ENCODE measurements at places on chromosomes 2 and 18.

DNA sequence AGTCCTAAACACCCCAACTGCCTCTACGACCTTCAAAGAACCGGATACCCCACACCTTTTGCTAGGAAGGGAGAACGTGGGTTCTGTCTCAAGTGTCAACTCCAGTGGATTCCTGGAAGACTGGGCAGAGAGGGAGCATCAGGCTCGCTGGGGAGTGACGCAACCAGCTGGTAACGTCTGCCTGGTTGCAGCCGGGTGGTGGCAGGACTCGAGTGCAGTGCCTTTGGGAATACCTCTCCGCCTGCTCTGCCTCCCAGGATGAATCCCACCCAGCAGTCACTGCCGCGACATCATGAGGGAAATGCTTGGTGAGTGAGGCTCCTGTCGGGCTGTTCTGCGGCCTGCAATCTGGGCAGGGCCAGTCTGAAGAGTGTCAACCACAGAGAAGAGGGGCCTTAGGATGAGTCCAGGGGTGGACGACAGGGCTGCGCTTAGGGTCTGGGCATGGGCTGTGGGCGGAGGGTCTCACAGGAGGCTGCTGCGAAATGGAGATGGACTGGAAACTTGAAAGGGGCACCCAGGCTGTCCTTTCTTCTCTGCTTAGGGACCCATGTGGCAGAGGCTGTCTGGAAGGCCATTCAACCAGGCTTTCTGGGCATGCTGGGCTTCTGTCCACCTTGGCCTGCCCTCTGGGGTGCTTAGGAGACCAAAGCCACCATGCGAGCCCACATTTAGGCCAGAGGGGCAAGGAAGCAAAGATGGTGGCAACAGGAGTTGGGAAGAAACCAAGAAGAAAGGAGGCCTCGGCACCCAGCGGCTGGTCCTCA is 12.9 kb downstream of the GPR17 start:
- no peak for DNase-seq

- no peak for DNase-seq
Measured at GRCh38 chr2:33373986-33374385, 102.5 kb upstream of the RASGRP3 start.

- DNase-seq = no peak
Measured at GRCh38 chr2:190216829-190217228, 102.8 kb downstream of the HIBCH start.

- no peak for DNase-seq
Measured at GRCh38 chr2:238127165-238128060, 11.1 kb upstream of the KLHL30 start.

DNA sequence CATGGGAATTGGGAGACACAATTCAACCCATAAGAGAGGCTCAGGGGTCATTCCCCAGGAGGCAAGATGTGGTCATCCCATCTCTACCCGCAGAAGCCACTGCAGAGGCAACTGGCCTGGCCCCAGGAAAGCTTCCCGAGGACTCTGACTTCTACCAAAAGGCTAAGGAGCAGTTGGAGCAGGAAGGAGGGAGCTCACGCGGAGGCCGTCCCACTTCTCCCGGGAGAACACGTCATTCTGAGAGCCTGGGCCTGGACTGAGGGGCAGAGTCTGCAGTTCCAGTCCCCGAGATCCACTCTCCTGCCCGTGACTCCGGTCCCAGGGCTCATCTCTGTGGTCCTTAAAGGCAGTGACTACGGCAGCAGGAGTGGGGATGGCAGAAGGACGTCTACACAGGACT is 69.0 kb upstream of the TAF1B start:
- DNase-seq = no peak

- DNase-seq = no peak
Measured at GRCh38 chr2:63051042-63051794, 588 bp downstream of the OTX1 start.

DNA sequence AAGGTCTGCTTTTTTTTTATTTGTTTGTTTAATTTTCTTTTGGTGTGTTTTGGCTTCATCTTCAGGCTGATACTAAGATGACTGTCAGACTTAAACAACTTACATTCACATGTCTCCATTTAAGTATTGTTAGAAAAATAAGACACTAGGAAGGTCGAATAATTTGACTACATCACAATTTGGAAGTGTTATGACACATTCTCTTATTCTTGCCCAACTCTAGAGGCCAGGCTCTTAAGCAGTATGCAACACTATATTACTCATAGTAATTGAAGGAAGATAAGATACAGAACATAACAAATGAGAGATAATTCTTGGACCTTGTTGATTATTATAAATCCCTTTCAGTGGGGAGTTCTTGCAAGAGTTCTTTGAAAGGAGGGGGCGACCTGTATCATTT is 295.3 kb upstream of the COL3A1 start:
- DNase-seq = no peak

GRCh38 chr18:74229891-74230290 is 61.9 kb downstream of the CYB5A start:
- DNase-seq = no peak

GRCh38 chr18:11339188-11339775 is 189.9 kb upstream of the PIEZO2 start:
- no peak for DNase-seq

- no peak for DNase-seq
Measured at GRCh38 chr18:9287036-9287435, 47.5 kb upstream of the TWSG1 start.

GRCh38 chr18:61972389-61973264 is 79.8 kb upstream of the RNF152 start:
- no peak for DNase-seq

- DNase-seq = no peak
Measured at GRCh38 chr18:9803698-9804516, 81.9 kb upstream of the TXNDC2 start.

DNA sequence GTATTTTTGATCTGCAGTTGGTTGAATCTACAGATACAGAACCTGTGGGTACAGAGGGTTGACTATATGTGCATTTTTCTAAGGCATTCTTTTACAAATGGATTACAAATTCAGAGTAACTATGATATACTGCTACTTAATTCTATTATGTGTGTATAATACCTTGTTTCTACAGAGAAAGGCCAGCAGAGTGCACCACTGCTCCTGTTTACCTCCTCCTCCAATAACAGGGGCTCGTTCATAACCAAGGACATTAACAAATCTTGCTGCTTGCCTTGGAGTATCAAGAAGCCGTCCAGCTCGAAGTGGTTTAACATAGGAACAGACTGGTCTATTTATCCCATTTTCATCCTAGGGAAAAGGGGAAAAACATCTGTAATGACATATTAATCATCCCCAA is 16.4 kb downstream of the CEP76 start:
- DNase-seq = no peak

DNA sequence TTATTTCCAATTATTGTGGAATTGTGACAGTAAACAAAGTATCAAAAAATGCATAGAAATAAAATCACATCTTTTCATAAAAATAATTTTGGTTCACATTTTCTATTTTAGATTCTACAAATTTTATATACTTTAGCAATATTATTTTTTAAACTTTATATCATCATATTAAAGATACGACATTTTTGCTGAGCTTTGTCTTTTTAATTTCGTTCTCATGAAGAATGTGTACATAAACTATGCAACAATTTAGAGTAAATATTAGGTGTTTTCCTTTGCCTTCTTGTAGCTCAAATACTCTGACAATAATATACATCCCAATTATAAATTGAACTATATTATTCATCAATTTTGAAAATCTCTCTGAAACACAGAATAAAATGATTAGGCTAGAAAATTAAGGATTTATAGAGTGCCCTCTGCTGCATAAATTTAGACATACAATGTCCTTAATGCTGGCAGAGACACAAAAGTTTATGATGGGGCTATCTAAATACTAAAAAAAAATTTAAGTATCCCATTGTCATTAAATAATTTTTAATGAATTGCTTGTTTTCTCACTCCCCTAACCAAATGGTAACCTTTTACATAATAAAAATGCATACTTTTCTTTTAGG is 45.7 kb downstream of the CCDC102B start:
- no peak for DNase-seq

- no peak for DNase-seq
Measured at GRCh38 chr2:179556425-179556824, 291.8 kb upstream of the SESTD1 start.

- no peak for DNase-seq
Measured at GRCh38 chr2:152304836-152305235, 30.1 kb upstream of the FMNL2 start.

DNA sequence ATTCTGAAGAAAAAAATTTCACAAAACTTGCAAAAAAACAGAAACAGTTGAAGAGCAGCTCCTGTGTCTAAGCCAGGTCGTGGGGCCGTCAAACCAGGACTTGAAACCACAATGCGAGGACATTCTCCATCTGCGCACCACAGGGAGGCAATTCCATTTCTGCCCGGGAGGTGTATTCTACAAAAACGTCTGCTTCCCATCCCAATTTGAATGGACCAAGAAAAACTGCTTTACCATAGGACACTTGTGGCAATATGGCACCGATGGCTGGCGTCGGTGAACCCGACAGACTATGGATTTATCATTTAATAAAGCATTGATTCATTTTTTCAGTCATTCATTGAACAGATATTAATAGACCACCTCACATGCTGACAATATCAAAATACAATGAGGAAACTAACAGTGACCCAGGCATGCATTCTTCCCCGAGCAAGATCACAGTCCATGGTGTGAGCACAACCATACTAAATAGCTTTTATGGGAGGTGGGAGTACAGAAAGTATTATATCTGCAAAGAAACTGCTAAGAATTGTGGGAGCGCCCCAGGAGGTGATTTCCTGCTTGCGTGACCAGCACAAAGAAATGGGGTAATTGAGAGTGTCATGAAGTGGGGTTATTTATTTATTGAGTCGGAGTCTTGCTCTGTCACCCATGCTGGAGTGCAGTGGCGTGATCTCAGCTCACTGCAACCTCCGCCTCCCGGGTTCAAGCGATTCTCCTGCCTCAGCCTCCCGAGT is 10.5 kb upstream of the ZAP70 start:
- DNase-seq = no peak

GRCh38 chr2:45578056-45578843 is 32.8 kb downstream of the SRBD1 start:
- no peak for DNase-seq

DNA sequence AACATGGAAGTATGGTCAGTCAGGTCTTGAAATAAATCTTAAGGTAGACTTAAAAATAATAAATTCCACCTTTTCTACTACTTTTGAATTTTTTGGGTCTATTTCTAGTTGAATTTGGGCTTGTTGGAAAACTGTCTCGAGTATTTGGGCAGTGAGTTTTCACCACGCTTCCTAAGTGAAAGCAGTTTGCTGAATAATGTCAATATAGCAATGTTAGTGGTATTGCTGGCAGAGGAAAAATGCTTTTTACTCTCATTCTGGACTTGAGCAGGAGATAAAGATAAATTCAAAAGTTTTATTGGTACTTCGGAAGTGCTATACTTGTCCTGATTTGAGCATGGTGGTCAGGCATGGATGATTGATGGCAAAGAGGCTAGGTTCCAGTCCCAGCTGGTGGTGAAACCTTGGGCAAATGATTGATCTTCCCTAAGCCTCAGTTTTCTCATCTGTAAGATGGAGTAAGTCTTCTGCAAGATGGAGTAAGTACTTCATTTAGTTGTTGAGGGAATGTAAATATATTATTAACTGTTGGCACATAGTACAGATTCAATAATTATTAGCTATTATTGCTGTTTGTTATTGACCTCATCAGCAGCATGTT is 503.5 kb upstream of the ZEB2 start:
- DNase-seq = no peak

DNA sequence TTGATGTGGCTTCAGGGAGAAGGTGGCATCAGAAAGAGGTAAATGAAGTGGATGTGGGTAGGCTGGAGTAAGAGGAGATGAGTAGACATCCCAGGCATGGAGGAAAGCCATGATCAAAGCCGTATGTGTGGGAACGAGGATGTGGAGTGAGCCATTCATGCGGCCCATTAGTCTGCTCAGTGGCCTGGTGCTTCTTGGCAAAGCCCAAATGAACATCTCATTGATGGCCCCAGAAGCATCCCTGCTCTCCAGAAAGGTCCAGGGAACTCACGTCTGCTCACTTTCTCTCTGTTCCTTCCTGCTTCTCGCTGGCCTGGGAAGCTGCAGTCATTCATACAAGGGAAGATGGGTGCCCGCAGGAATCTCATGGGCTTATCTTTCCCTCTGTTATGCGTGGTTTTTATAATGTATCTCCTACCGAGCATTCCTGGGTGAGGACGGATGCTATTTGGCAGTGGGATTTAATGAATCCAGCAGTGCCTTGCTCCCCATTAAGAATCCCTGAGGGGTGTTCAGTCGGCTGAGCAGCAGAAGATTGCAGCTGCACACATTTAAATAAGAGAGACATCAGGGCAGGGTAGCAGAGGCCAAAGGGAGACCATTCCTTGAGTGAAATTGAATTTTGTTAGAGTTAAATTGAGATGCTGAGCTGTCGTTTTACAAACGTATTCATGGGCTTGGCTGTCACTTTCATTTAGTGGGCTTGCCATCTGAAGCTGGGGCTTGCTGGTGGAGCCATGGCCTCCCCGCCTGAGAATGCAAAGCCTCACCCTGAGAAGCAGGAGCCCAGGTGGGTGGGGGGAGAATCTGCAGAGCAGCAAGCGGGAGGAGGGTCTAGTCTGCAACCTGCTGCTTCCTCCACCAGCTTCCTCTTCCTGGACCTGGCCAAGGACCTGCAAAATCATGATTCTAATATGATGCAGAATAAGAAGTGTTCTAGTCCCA is 64.5 kb downstream of the LYPD1 start:
- DNase-seq = no peak

DNA sequence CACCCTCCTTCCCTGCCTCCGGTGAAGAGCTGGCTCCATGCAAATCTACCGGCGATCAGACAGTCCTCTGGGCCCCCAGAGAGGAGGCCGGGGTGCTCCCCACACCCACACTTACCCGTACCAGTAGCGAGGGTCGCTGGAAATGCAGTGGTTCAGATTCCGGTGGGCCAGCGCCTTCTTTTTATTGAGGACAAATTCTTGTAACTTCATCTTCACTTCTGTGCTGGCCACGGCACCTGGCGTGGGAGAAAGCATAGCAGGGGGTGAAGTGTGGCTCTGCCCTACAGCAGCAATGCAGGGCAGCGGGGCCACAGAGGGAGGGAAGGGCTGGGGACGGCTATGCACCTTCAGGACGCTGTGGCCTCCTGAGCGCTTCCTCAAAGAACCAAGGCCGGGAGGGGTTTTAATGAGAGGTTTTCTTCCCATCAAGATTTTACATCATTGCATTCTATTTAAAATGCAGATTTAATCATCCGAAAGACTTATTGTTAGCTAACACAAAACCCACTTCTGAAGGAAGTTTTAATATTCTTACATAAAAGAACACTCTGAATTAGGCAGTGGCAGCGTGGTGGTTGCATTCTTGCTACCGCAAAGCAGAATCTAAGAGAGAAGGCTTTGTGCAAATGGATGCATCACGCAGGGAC is 237.0 kb downstream of the HDAC4 start:
- DNase-seq = no peak

DNA sequence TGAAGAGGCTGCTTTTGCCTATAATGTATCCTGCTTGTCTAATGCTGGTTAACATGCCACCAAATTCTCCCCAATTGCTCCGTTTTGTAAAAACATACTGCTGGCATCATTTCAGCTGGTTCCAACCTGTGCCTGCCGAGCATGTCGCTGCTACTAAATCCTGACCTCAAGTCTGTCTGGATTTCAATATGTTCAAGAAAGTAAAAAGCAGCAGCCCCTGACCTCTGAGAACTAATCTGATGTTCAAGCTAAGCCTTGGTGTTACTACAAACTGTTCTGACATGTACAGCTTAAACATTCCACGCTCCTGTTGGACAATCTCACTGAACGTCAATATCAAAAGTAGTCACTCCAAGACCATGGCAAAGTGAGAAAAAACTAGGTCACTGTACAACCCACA is 46.3 kb downstream of the SFT2D3 start:
- no peak for DNase-seq

All from thoracic aorta (tissue), 2 donors.